Mesenteric fat pad (tissue), 1 donor: ENCODE measurements at places on chromosomes 2 and 18.

GRCh38 chr2:26555246-26556133 lies 77.6 kb upstream of the OTOF start:
- DNase-seq: peak; percentile 74

DNA sequence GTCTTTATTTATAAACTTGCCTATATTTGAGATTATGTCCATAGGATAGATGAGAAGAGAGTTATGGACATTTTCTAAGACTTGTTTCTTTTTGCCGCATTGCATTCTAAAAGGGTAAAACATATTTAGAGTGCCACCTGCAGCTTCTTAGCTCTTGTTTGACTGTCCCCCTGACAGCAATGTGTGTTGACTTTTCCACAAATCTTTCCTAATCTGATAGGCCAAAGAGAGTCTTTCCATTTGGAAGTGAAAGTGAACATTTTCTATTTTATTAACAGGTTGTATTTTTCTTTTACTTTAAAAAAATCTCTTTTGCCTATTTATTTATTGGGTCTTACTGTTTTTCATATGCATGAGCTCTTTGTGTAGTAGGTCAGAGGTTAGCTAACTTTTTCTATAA lies 58.4 kb downstream of the FMNL2 start:
- no peak for DNase-seq

DNA sequence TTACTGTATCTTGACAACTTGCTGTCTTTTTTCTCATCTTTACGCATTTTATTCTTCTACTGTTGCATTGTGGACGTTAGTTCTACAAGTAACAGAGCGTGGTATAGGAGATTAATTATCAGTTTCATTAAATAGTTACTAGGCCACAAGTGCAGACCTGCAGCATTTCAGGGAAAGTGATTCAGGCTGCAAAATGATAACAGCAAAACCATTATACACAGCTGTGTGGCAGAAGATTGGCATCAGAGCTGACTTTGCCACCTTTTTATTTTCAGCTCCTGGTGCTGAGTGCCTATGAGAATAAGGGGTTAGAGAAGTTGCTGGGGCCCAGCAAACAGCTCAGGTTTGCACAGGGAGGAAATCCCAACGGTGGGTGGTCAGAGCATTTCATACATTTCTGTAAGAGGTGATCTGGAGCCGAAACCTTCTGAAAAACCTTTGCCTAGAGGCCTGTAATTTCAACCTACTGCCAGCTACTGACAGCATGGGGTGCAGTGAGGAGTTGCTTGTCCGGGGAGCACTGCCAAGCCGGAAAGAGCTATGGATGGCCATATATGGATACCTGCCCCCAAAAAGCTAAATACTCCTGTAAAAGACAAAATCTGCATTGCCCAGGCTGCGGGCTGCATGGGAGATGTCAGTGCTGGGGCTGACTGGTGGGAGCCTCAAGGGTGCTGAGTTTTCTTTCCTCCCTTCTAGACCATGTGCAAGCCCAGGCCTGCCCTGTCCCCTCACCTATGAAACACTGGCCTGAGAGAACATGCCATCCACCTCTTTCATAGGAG lies 2.7 kb upstream of the CCBE1 start:
- no peak for DNase-seq

DNA sequence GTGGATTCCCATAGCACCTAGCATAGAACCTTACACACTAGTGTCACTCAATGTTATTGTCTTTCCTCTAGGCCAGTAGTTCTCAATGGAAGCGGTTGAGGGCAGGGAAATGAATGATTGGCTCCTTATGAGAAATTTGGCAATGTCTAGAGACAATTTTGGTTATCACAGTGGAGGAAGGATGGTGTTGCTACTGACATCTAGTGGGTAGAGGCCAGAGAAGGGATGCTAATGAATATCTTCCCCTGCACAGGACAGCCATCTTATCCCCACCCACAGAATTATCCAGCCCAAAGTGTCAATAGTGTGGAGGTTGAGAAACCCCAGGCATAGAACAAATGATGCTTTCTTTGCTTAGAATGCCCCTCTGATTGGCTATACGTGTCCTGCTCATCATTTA lies 15.8 kb downstream of the C18orf63 start:
- no peak for DNase-seq

DNA sequence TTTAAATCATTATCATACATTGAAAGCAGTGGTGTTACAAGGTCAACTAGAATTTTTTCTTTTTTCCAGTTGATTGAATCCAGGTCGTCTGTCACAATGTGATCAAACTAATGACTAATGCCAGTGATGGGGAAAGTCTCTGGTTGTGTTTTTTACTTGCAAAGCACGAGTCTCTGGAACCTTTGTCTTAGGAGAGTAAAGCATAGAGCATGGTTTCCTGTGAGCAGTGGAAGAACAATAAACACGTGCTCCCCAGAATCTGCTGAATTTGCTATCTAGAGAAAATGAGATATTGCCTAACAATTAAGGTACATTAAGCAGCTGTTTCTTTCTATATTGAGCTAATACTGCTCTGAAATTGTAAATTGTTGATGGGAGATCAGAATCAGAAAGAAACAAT lies 1332.4 kb upstream of the TMEFF2 start:
- no peak for DNase-seq

GRCh38 chr18:32328974-32329373 lies 139.1 kb downstream of the MEP1B start:
- DNase-seq: no peak

DNA sequence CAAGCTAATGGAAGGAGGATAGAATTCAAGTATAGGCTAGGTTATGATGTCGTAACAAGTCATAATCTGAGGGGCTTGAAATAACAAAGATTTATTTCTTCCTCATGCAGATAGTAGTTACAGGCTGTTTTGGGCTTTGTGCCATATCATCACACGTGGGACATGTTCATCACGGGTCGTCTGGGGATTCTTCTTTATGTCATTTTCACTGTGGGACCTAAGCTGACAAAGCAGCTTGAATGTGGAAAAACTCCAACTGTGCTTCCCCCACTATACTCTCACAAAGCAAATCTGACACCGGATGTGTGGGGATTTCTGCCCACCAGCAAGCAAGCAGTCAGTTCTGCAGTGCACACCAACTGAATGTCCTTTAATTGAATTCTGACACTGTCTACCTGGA lies 124.8 kb downstream of the LTBP1 start:
- no peak for DNase-seq

DNA sequence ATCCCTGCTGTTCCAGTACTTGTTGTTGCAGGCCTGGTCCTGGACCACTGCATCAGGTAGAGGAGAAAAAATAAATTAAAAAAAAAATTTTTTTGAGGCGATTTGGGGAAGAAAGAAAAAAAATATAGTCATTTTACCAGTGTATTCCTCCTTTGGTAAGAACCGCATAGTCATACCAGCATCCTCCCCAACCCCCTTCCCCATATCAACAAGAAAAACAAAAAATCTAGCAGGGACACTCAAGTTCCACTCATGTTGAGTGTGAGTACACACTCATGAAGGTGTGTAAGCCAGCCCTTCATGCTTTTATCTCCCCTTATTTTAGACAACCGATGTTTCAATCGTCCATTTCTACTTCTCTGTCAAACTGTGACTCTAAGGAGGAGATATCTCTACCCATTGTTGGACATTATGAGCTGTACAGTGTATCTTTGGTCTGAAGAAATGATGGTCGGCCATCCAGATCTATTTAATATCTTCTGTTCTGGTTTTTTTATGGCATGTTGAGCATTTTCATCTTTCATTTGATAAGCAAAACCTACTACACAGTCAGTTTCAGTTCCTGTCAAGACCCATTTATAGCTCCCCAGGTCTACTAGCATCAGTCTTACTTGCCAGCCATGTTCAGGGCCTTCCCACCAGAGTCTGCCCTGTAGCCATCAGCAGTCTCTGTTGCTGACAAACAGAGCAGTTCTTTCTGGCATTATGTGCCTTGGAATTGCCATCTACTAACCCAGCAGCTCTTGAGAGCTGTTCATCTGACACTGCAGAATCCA lies 20.0 kb downstream of the ELP2 start:
- no peak for DNase-seq

GRCh38 chr2:240346753-240347372 lies 88.6 kb upstream of the GPC1 start:
- no peak for DNase-seq

GRCh38 chr2:170892391-170892951 lies 36.6 kb upstream of the GORASP2 start:
- DNase-seq: no peak

DNA sequence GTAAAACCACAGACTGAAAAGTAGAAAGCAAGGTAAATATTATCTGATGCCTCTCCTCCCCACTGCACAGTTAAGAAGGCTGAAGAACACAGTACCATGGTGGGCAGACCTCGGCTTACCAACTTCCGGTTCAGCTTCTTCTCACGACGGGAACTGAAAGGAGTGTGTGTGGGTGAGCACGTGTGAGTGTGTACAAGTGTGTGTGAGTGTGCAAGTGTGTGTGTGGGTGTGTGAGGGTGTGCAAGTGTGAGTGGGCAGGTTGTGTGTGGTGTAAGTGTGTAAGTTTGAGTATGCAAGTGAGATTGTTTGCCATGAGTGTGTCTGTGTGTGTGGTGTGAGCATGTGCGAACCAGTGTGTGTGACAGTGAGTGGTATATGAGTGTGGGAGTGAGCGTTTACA lies 103.5 kb downstream of the ADD2 start:
- no peak for DNase-seq

DNA sequence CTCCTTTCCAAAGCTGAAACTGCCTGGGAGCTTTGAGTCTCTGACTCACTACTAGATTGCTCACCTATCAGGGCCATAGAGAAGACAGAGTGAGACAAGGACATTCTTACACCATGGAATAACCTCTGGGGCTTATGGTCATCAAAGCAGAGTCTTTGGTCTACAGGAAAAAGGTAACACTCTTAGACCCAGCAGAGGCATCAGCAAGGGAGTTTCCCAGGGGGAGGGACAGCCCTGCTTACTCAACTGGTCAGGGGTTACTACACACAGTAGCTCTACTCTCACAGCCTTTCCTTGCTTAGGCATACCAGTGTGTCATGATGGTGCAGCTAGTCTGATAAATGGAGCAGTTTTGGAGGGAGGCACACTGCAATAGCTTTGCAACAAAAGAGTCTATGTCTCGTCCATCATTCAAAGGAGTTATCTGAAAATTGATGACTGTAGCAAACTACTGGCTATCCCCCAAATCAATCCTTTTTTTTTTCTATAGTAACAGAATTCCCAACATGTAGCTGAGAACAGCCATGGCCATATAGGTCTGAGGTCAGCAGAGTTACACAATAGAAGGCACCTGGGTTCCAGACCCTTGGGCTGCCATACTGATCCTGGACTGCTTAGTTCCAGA lies 22.4 kb upstream of the CD28 start:
- no peak for DNase-seq

DNA sequence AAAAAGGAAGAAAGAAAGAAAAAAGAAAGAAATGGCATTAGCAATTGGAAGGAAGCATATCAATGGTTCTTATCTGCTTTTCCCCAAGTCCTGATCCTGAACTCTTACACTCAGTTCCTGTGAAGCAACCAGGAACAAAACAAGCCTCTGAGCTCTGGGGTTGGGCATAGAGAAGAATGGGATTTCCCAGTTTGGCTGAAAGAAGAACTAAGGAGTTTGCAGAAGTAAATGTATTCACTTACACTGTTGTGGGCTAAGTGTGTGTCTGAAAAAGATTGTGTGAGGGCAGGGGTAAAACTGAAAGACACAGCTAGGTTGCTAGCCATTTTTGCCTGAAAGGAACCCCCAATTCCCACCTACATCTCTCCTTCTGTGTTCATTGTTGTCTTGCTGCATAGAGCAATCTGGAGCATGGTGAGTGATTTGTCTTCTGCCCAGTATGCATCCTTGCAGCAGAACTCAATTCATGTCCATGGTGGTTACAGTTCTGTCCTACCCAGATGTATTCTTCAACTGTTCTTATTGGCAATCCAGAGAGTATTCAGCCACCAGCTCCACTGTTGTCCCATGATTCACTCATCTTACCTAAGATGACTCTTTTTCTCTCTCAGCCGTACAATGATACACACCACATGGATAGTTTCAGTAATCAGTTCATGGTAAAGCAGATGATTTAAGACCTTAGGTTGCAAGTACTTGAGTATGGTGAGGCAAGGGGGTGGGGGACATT lies 348.7 kb downstream of the ARHGAP15 start:
- no peak for DNase-seq

- no peak for DNase-seq
Measured at GRCh38 chr2:218782528-218782844, 539 bp downstream of the CYP27A1 start.

- no peak for DNase-seq
Measured at GRCh38 chr2:7766088-7766722, 849.0 kb downstream of the RNF144A start.

- no peak for DNase-seq
Measured at GRCh38 chr2:99850084-99850710, 292.2 kb downstream of the AFF3 start.

DNA sequence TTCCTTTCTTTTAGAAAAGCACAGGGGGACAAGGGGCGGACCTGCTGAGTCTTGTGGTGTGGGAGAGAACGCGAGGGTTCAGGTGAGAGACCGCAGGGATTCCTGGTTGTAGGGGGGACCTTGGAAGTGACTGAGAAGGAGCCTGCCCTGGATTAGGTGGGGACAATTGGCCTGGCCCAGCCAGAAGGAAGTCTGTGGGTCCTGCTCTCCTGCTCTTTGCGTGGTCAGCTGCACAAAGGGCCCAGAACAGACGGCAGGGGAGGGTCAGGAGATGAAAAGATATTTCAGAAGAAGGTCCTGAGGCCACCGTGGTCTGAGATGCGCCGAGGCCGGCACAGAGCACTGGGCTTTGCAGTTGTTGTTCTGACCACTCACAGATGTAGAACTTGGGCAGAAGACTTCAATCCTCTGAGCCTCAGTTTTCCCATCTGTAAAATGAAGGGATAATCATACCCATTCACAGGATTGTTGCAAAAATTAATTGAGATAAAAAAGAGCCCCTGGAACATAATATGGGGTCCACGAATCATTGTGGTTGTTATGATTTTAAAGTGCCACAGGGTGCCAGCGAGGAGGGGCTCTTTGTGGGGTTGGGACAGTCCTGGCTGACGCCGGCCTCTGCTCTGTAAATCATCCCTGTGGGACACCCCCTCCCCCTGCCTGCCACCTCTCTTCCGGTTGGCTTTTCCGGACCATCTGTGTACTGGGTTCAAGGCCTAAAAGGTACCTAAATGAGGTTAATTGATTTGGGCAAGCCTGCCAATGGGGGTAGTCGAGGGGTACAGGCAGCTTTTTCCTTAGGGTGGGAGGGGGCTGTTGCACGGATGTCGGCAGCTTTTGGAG lies 1.8 kb downstream of the LPIN1 start:
- DNase-seq: peak; percentile 81

DNA sequence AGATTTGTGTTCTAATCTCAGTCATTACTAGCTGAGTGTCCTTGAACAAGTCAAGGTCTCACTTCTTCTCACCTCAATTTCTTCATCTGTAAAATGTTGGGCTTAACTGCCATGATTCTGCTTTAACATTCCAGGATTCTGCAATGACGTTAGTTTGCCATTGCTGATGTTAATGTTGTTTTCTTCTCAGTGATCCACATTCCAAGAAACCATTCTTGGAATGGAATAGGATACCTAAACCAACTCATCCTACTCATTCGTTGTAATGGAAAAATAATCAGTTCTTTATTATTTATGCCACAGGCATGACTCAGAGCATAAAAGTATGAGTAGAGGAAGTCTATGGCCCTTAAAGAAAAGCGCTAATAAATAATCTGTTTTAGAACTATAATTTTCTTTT lies 140.2 kb upstream of the ETAA1 start:
- no peak for DNase-seq

- DNase-seq: no peak
Measured at GRCh38 chr18:12049978-12050811, 43.4 kb upstream of the ANKRD62 start.

- no peak for DNase-seq
Measured at GRCh38 chr18:46040033-46040746, 31.9 kb downstream of the PSTPIP2 start.

- DNase-seq: no peak
Measured at GRCh38 chr2:112803691-112804521, 19.6 kb upstream of the IL1A start.
